Right ventricle myocardium inferior (tissue), 1 donor: ENCODE measurements at places on chromosomes 13 and 19. TPM values are rescaled to one million over a fixed set of nuclear protein-coding genes. Genes with fewer than 3 reads are reported as not detected.

GRCh38 chr13:80040196-80040980, 300.5 kb downstream of the SPRY2 start:
- no peak for DNase-seq

CTXN1 gene
- 0.19 TPM for total RNA-seq

CDX2 gene
- total RNA-seq: not detected

MBD3L2 gene
- total RNA-seq: not detected

- DNase-seq: no peak
These were observed 174.2 kb downstream of the RBM26 start for GRCh38 chr13:79231887-79232286.

COLGALT1 gene
- 35.5 TPM for total RNA-seq
